NCI-H748 treated with DMSO at 0.1 percent for 48 hours (cell line): ENCODE measurements at places on chromosomes 6 and 20.

DNA sequence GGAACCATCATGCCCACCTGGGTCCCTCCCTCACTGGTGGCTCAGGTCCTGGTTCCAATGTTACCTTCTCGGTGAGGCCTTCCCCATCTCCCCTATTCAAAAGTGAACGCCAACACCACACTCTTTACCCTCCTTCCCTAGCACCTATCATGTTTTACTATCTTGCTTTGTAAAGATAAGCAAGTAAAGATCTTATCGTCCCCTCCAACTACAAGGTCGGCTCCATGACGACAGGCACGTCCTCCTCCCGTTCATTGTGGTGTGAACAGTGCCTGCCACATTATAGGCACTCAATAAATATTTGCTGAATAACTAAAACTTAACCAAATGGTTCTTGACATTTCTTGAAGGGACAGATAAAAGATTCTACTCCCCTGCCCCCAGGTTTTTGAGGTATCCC lies 147.1 kb downstream of the PREX1 start:
- no peak for DNase-seq

DNA sequence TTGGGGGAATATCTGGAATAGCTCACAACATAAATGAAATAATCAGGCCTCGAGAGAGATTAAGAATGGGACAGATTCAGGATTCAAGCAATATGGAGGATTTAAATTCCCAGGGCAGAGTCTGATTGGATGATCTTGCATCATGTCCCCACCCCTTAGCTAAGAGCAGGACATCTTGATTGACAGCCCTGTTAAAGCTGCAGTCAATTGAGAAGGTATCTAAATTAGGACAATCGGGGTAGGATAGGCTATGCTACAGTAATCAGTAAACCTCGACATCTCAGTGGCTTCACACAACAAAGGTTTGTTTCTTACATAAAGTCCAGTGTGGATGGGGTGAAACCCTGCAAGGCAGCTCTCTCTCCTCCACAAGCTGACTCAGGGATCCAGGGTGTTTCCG lies 109.5 kb downstream of the EYA2 start:
- DNase-seq = no peak

DNA sequence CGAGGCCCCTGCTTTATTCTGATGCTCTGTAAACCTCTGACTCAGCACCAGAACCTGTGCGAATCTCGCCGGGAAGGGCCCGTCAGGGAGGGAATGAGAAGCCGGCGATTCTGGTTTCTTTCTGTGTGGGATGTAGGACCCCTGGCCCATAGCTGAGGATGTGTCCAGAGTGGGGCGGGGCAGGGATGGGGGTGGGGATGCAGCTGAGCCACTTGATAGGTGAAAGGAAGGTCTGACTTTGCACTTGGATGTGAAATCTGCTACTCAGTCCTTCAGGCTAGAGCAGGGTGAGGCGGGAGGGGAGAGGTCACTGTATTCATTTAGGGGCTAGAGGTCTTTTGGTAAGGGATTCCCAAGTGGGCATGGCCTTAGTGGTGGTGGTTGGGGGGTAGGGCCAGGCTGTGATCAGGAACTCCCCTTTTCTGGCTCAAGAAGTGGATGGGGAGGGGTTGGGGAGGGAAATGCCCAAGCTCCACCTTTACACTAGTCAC lies 2.3 kb downstream of the TOX2 start:
- no peak for DNase-seq

DNA sequence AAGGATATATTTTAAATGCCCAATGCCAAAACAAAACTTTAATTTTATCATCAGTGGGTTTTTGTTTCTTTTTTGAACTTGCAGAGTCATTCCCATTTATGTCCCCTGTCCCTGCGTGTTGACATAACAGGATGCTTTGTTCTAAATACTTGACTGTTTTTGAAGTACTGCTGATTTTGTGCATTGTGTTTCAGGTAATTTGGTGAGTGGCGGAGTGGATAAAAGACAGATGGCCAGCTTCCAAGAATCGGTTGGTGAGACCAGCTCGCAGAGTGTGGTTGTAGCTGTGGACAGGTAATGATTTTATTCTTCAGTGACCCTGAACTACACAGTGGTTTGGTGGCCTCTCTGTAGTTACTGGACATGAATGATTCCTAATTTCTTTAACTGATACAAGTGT lies 50.5 kb upstream of the CSE1L start:
- DNase-seq = peak; percentile 85

DNA sequence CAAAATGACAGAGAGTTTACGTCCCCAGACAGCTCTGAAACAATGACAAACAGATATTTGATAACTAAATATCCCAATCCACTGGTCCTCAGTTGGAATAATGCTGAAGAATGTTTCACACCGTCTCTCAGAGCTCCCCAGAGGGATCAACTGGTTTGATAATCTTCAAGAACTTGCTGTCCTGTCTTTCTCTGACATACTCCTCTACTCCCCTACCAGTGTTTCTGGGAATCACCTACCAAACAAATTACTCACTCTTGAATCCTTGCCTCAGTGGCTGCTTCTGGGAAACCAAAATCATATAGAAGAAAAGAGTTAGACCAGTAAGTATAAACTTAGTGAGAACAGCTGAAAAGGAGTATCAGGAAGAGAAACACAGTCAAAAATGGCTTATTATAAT lies 469.7 kb upstream of the JAG1 start:
- DNase-seq = no peak

GRCh38 chr6:121418346-121418745 lies 17.1 kb upstream of the GJA1 start:
- DNase-seq = no peak

DNA sequence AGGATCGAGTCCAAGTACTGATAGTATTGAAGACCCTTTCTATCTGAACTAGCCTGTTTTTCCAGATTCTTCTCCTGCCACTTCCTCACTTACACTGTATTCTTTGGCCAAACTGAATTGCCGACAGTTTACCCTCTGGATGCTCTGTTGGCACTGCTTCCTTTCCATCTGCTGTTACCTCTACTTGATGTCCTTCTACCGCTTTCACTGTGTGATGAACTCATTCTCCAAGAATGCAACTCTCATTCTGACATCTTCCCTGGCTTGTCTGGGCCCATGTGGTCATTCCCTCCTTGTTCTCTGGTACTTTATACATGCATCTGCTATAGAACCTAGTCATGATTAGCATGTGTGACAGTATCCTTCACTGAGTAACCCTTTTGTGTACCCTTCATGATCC lies 16.3 kb downstream of the RPRD1B start:
- no peak for DNase-seq

- no peak for DNase-seq
Measured at GRCh38 chr20:49140834-49141233, 47.3 kb downstream of the STAU1 start.

- no peak for DNase-seq
Measured at GRCh38 chr6:155364844-155365437, 50.7 kb upstream of the TFB1M start.

- DNase-seq = no peak
Measured at GRCh38 chr6:44806656-44807055, 419.1 kb downstream of the CDC5L start.

- DNase-seq = no peak
Measured at GRCh38 chr20:44754554-44754953, 8.9 kb downstream of the KCNK15 start.

DNA sequence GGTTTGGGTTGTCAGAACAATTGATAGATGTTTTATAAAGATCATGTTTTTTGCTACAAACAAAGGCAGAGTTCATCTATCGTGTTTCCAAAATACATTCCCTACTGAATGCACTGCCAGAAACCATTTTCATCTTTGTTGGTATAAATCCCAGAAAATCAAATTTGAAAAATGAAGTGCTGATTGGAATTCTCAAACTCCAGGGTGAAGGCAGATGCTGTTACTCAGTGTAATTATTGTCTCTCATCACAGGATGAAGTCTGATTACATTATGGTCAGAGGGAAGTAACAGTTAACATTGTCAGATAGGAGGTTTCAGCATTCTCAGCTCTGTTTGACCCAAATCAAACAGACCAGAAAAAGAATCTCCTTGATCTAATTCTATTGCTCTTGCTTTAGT lies 198.4 kb upstream of the KCNK16 start:
- DNase-seq = no peak

- DNase-seq = no peak
Measured at GRCh38 chr6:68743099-68743498, 108.0 kb downstream of the ADGRB3 start.

- peak; percentile 86 for DNase-seq
Measured at GRCh38 chr20:59825944-59826759, 107.3 kb downstream of the SYCP2 start.

DNA sequence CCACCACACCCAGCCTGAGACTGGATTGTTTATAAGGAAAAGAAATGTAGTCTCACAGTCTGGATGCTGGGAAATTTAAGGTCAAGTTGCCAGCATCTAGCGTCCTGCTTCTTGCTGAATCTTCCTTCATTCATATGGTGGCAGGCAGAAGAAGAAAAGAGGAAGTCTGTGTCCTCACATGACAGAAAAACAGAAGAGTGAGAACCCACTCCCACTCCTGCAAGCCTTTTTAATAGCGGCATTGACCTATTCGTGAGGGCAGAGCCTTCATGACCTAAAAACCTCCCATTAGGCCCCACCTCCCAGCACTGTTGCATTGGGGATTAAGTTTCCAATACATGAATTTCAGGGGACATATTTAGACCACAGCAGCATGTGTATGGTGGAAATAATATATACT lies 160.8 kb upstream of the BMP2 start:
- DNase-seq = no peak

GRCh38 chr6:63263444-63263843 lies 52.2 kb downstream of the FKBP1C start:
- DNase-seq = peak; percentile 21

DNA sequence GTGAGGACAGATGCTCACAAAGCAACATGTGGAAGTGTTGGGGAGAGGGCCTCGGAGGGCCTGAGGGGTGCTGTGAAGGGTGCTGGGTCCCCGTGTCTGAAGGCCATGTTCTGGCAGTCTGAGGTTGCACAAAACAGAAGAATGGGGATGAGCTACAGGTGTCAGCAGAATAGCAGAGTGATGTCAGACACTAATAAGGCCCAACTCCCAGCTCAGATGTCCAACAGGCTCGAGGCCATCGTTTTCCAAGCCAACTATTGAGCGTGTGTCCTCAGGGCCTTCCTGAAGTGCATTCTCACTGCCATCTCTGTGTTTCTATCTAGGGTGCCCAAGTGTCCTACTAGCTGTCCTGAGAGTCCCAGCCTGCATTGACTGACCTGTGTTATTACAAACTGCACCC lies 7.9 kb downstream of the BFSP1 start:
- DNase-seq = no peak

GRCh38 chr6:116326181-116326671 lies 44.5 kb upstream of the DSE start:
- DNase-seq = no peak

- no peak for DNase-seq
Measured at GRCh38 chr6:147142684-147143245, 61.5 kb upstream of the STXBP5 start.

- no peak for DNase-seq
Measured at GRCh38 chr6:89310929-89311328, 4.2 kb downstream of the GABRR2 start.

DNA sequence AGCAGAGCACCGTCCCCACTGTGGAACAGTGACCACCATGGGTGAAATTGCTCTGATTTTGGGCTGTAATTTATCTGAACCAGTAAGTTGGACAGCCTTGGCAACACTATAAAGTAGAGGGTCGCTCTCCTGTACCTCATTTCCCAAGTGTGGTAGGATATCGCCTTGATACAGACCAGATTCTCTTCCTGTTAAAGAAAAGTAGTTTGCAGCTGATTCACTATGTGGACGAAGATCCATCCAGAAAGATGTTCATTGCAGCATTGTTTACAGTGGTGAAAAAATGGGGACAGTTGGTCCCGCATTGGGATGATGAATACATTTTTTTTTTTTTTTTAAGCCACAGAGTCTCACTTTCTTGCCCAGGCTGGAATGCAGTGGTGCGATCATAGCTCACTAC lies 74.3 kb downstream of the SLX4IP start:
- no peak for DNase-seq

GRCh38 chr6:77463308-77463860 lies at the start of gene HTR1B:
Gene HTR1B, minus strand, starts transcription at chr6:77463491. Its CDS starts 88 bp downstream, at chr6:77463403.
- DNase-seq = peak; percentile 53

- DNase-seq = peak; percentile 7
Measured at GRCh38 chr20:53517146-53517545, 76.5 kb downstream of the ZNF217 start.

DNA sequence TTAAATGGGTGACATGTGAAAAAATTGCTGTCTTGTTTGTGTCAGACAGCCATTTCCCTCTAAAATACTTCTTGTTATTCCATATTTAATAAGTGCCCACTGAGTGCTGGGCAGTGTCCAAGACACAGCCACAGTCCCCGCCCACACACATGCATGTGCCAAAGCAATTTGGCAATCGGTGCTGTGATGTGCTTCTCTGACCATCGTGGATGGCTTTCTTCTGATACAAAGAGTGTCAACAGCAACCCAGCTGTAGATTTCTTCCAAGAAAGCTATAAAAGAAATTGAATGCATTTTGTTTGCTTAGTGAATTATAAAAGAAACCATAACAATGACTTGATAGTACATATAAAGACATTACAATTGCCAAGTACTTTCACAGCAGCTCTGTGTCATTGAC lies 140.5 kb upstream of the ATXN1 start:
- DNase-seq = no peak

- DNase-seq = peak; percentile 97
Measured at GRCh38 chr20:20971810-20972209, 134.3 kb downstream of the LINC00237 start.

GRCh38 chr6:2900221-2900807 lies 2.8 kb downstream of the SERPINB9 start:
- DNase-seq = no peak
